Activated T-helper 1 cell treated with Interleukin-2 at 50 U/mL for 16 hours (primary cell): ENCODE measurements at places on chromosomes 5 and 9.

DNA sequence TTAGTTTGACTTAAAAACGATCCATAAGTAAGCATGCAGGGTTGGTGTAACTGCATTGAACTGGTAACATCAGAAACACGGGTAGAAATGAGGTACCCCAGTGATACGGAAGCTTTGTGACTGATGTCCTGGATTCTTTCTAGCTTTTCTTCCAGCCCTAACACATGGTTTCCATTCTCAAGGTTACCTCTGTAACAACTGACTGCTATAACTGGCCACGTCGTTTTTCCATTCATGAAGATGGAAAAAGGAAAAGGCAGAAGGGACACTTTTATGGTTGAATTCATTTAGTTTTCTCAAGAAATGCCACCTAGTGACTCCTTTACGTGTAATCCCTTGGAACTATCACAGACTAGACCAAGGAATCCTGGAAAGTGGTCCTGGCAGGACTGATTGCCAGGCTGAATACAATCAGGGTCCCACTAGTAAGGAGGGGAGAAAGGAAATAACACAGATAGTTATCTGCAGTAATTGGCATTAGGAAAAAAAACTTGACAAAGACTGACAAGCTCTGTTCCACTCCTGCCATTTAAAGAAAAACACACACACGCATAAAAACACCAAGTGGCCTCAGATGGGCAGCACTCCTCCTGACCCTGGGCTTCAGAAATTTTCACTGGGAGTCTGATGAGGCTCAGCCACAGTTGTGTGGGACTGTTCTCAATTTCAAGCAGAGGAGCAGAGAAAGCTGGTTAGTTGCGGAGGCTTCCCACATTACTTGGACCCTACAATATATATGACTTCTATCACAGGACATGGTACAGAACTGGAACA is 77.5 kb upstream of the ZNF169 start:
- no peak for DNase-seq

DNA sequence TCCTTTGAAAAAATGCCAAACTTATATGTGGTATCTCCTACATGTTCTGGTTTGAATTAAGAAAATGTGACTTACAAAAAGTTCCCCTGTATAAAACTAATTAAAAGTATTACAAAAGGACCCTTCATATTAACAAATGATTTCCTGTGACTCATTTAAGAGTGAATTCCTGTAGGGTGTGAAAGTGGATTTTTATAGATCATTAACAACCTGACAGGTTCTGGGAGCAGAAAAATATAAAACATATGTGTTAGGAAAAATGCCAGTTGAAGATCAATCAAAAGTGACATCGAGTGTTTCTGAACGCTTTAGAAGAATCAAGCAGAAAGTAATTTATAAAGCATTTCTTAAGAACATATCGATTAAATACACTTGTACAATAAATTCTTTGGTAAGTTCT is 35.5 kb downstream of the CAMK4 start:
- no peak for DNase-seq

DNA sequence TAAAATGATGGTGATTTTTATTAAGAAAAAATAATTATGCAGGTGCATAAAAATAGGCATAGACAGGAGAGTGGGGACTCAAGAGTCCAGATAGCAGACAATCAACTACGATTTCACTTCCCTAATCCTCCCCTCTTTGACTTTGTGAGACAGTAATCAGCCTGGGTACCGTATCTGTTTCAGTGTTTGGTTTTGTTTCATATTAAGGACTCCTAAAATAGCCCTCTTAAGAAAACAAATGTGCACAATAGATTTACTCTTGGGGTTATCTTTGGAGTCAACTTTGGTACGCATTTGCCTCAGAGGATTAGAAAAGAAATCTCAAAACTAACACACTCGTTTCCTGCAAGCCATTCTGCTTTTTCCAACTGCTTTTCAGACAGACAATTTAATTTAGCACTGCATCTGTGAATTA is 96.3 kb downstream of the ZNF608 start:
- DNase-seq, result no peak

GRCh38 chr5:180084638-180085561 is 13.3 kb upstream of the RNF130 start:
- DNase-seq, result no peak

GRCh38 chr5:158952951-158953350 is 146.8 kb downstream of the EBF1 start:
- no peak for DNase-seq

- no peak for DNase-seq
These were observed 795 bp downstream of the CNOT8 start for GRCh38 chr5:154858972-154859871.

DNA sequence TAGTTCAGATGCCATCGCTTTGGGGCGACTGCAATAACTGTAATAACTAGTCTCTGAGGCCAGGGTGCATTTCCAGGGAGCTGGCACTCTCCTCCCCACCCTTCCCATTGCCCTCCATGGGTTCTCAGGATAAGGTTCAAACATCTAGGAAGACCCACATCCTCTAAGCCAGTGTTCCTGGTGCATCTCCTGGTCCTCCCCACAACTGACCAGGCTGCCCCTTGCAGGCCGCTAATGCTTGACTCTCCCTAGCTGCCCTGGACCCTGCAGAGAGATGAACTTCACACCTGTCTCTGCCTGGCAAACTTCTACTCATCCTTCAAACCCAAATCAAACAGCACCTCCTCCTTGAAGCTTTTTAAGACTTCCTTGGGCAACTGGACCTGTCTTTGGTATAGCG is 15.9 kb downstream of the CCNJL start:
- DNase-seq, result no peak

DNA sequence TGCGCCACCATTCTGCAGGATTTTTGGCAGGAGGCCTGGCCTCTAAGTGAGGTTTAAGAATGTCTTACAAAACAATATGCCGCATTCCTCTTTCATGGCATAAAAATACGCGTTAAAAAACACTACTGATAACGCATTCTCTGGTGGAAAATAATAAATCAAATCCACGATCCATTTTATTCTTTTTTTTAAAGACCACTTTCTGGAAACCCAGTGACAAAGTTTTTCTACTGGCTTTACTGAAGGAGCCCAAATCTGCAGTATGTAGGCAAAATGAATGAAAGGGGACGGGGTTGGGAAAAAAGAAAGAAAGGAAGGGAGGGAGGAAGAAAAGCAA is 2.0 kb downstream of the SV2C start:
- DNase-seq, result no peak

DNA sequence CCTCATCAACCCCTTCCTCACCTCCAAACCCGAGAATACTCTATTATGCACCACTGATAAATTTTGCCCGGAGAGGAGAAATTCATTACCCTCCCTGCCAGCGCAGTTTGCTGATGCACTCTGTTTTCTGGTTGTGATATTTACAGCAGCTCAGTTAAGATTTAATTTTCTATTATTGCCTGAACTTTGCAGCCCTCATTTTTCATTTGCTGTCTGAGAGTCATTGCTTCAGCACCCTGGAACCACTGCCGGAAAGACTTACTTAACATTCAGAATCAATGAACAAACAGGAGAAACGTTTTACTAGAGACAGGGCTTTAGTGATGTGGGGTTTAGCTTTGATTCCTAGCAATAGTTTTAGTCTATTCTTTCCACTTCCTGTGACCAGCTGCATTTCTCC is 56.7 kb upstream of the MAMDC2 start:
- DNase-seq, result no peak

DNA sequence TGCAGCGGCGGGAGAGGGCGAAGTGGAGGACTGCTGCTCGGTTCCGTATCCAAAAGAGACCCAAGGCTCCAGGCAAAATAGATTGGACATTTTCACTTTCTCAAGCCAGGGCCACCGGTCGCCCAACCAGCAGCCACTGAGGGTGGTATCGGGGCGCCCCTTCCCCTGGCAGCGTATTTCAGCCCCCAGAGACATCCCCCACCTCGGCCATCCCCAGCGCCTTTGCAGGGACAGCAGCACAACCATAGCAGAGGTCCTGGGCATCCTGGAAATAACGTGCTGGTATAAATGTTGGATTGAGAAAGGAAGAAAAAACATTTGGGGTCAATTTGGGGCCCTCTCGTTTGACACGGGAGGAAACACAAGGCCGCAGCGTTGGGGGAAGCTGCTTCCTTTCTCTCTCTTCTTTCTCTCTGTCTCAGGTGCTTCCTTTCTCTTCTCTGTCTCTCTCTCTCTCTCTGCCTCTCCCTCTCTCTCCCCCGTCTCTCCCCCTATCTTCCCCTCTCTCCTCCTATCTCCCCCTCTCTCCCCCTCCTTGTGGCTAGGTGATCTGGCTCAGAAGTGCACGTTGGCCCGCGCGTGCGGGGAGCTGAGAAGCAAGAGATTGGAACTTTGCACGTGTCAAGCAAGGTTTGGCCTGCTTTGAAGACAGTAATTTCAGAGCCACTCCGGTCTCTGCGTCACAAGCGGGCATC is 624 bp upstream of the RETREG1 start:
- peak; percentile 24 for DNase-seq

GRCh38 chr5:61697809-61698558 is 365.9 kb downstream of the ZSWIM6 start:
- DNase-seq, result no peak

DNA sequence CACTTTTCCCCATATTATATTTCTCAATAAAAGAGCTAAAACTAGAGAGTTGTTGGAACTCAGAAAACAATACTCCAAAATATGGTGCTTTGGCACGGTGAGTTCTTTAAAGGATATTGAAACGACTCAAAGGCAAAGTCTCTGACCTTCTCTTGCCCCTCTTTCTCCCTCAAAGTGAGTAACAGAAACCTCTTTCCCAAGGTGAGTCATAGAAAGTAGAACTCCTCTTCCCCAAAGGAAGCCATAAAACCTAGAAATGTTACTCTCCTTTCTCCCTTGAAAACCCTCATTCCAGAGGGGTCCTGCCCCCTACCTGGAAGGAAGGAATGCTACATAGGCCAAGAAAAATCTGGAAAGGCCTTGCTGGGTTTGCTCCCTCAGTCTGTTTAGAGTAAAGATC is 47.5 kb downstream of the RAPGEF6 start:
- no peak for DNase-seq
